ENCODE measurements at places on chromosomes 11 and 22.
A peak's percentile ranks its signal among the peaks of the same experiment; 100 is the strongest.

DNA sequence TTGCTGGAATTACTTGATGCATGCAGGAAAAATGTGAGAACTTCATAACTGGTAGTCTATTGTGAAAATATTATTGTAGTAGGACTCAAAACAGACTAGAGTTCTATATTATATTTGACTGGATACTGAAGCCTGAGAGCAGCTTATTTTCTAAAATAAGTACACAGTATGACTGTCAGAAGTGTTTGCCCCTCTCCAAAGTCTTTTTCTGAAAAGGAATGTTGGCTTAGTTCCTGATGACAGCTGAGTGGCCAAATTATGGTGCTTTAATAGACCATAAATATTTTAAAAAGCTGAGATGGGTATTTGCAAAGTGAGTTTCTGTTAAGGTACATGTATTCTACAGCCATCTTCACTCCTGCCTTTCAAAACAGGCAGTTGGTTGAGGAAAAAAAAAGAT is 13.1 kb downstream of the ZBED5 start:
- DNase-seq: peak; percentile 37

- DNase-seq: peak; percentile 49
Measured at GRCh38 chr11:66768088-66768521, 39.1 kb upstream of the SPTBN2 start.

GRCh38 chr11:24373516-24373915 is 123.3 kb upstream of the LUZP2 start:
- DNase-seq: peak; percentile 12

GRCh38 chr11:44775366-44775984 is 48.7 kb downstream of the TSPAN18 start:
- peak; percentile 60 for DNase-seq

GRCh38 chr11:123103326-123103980 is 41.5 kb upstream of the HSPA8 start:
- peak; percentile 87 for DNase-seq

DNA sequence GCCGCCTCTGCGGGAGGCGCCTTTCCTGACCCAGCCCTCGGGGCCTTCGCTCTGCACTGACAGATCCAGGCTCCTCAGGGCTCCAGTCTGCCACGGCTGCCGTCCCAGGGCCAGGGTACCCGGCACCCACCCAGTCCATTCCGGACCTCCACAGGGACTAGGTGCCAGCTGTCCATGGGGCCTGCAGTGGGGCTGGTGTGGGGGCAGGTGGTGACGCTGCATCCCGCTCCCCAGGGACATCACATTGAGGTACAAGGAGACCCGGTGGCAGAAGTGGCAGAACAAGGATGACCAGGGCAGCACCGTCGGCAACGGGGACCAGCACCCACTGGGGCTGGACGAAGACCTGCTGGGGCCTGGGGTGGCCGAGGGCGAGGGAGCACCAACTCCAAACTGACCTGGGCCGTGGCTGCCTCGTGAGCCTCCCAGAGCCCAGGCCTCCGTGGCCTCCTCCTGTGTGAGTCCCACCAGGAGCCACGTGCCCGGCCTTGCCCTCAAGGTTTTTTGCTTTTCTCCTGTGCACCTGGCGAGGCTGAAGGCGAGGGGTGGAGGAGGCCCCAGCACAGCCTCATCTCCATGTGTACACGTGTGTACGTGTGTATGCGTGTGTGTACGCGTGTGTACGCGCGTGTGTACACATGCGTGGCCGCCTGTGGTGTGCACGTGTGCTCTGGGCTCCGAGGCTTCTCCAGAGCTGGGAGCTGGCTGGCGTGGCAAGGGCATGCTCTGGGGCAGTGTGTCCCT is 16.7 kb downstream of the RNH1 start:
- DNase-seq: no peak

- DNase-seq: peak; percentile 81
Measured at GRCh38 chr11:78256962-78257361, 68.2 kb downstream of the USP35 start.

- peak; percentile 22 for DNase-seq
Measured at GRCh38 chr11:94925422-94926270, 47.7 kb downstream of the CWC15 start.

DNA sequence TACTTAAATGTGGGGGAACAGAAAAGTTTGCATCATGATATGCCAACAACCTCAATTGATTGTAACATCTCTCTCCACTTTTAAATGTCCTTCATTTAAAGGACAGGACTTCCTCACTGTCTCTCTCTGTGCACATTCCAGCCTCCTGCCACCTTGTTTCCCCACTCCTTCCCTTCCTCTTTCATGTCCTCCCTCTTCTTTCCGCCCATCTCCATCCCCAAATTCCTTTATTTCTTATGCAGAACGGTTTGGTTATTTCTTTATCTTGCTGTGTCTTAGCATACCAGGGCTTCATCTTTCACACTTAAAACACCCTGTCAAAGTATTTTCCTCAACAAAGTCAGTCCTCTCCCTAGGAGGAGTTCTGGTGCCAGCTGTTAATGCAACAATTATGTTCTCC is 293.8 kb downstream of the NXPE2 start:
- DNase-seq: no peak

GRCh38 chr11:17810746-17811145 is 76.2 kb downstream of the KCNC1 start:
- peak; percentile 40 for DNase-seq

- peak; percentile 45 for DNase-seq
Measured at GRCh38 chr11:92253945-92254344, 29.3 kb downstream of the FAT3 start.

GRCh38 chr22:36512991-36513390 is 6.2 kb upstream of the FOXRED2 start:
- DNase-seq: no peak

DNA sequence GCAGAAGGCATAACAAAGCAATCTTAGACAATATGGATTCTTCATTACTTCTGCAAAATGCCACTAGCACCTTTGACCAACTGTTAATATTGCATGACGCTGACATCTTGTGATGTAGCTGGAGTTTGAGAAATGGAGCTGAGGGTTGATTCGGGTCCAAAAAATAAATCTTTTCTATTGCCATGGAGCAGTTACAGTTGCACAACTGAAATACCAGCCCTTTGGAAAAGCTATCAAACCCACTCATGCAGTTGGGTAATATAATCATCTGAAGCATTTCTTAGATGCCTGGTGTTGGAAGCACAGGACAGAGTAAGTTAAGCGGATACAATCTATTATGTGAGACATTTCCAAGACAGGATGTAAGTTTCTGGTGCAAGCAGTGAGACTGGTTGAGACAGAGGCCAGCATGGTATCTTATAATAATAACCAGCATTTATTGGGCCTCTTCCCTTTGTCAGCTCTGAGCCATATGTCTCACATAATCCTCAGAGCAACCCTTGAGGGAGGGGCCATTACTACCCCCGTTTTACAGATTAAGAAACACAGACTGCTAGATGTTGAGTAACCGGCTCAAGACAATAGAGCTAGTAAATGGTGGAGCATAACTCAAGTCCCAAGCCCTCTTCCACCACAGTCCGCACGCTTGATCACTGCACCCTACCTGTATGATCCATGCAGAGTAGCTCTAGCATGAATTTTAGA is 74.9 kb upstream of the CAPRIN1 start:
- peak; percentile 55 for DNase-seq

- DNase-seq: no peak
Measured at GRCh38 chr11:4523666-4524065, 21.3 kb upstream of the OR52M1 start.

DNA sequence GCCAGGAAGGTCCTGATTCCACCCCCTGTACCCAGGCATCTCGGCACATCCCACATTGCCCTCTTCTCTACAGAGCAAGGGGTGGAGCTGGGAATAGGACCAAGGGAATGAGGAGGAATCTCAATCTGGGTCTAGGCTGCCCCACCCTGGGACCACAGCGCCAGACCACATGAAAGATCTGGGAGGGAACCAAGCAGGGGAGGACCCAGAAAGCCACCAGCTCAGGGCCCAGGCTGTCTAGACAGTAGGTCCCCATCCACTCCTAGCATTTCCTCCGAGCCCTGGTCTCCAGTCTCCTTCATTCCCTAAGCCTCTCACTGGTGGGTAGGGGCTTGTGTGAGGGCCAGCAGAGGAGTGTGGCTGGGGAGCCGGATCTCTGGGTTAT is 11.6 kb downstream of the PHLDB1 start:
- peak; percentile 84 for DNase-seq

DNA sequence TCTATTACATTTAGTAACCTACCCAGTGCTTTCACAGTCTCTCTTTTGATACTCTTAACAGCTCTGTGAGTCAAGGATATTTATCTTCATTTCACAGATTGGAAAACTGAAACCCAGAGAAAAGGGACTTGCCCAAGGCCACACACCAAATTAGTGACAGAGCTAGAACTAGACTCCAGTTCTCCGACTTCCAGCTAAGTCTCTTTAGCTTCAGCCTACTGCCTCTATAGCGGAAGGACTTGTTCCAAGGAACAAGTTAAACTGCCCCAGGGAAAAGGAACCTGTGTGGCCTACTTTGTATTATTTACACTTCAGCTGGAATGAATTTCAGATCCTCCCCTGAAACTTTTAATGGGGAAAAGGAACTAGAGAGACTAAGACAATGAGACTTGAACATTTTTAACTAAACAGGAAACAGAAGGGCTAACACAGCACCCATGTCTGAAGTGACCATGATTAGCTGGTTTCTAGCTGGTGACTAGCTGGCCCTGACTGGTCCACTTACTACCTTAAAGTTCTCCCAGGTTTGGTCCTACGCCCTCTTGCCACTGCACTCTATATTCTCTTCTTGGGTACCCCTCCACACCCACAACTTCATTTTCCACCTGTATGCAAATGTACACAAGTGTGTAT is 1.3 kb downstream of the LRRC51 start:
- DNase-seq: no peak

DNA sequence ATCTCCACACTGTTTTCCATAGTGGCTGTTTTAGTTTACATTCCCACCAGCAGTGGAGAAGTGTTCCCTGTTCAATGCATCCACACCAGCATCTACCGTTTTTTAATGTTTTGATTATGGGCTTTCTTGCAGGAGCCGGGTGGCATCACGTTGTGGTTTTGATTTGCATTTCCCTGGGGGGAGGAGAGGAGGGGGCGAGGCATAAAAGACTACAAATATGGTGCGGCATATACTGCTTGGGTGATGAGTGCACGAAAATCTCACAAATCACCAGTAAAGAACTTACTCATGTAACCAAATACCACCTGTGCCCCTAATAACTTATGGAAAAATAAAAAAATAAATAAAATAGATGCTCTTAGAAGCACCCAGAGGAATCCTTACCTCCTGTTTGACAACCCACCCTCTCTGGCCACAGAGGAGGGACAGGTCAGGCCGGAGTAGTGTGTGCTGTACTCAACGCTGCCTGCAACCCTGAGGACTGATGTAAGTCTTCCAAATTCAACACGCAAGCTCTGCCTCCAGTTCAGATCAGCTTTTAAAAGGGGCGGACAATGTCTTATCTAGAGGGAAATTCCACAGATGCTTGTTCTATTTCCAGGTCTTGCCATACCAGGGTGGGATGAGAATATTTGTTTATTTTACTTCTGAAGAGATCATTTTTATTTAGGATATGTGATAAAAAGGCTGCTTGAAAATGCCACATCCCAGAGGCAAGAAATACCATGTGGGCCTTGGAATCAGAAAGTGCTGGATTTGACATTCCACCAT is 329.6 kb upstream of the B3GAT1 start:
- DNase-seq: no peak

DNA sequence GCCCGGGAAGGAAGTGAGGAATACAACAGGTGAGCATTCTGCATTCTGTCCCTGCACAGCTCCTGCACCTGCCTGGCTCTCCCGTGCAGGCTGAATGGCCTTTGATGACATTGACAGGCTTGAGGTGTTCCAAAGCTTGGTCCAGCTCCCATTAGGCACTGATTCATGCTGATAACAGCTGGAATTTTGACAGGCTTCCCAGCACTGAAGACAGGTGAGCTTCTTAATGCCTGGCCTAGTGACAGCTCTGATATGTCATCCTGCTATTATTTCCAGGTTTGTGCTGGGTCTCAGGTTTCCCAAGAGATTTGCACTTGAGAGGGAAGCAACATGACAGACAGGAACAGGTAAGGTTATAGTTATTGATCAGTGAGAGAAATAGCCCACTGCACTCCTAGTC is 58.0 kb upstream of the MTNR1B start:
- no peak for DNase-seq

DNA sequence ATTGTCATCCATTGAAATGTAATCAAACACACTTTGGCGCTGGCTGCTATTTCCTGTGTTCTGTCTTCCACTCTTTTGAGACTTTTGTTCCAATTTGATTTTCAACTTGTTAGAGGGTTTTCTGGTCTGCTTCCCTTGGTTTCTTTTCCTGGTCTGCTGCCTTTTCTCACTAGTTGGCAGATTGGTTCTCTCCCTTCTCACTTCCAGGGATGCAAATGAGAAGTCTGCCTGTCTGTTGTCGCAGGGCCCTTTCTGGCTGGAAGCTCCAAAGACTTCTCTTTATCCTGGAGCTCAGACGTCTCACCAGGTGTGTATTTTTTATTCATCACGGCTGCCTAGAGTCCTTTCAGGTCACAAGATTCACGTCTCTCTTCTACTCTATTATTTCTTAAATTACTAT is 84.0 kb downstream of the RPS6KA4 start:
- no peak for DNase-seq
